ENCODE measurements at places on chromosomes 11 and 22.

- no peak for DNase-seq
Measured at GRCh38 chr11:106152013-106152412, 74.6 kb downstream of the AASDHPPT start.

DNA sequence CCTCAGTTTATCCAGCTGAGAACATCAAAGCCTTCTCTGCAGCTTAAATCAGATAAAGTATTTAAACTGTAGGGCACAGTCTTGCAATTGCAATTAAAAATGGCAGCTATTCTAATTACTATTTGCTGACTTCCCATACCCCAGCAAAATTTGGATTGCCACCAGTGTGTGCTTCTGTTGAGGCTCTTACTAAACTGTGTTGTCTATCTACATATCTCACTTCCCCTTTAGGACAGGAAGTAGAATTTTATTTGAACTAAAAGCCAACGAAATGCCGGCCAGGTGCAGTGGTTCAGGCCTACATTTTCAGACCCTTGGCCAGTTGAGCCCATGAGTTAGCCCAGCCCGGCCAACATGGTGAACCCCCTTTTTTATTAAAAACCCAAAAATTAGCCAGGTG is 7.1 kb downstream of the SAA4 start:
- DNase-seq: no peak

GRCh38 chr22:20319041-20319744 is 667 bp downstream of the DGCR6L start:
- no peak for DNase-seq

GRCh38 chr11:118410055-118410745 is 8.8 kb downstream of the ATP5MG start:
- no peak for DNase-seq

DNA sequence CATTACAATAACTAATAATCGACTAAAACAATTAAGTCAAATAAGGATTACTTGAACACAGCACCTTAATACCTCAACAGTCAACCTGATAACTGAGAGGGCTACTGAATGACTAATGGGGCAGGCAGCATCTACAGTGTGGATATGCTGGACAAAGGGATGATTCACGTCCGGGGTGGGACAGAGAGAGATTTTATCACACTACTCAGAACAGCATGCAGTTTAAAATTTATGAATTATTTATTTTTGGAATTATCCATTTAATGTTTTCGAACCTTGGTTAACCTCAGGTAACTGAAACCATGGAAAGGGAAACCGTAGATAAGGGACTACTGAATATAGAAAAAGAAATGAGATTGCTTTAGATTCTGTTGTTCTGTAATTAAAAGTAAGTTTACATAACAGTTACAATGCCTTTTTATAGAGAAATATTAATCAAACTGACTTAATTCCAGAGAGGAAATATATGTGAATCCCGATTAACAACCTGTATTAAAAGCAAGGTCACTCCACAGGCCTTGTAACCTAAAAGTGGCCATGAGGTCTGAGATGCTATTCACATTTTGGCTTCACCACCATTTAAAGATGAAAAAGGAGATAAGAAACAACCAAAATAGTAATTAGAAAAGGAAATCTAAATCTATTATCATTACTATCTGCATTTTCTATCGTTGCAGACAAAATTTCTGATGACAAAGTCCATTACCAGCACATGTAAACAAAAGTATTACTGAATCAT is 119.0 kb upstream of the TP53AIP1 start:
- DNase-seq: no peak

Data from stimulated activated naive CD8-positive, alpha-beta T cell treated with anti-CD3 and anti-CD28 coated beads, Interleukin-15, Interleukin-2, amounts not matched to agents 100 U/mL and 50 U/mL, for 24 hours (primary cell).